ENCODE measurements at places on chromosomes 5 and 9.

DNA sequence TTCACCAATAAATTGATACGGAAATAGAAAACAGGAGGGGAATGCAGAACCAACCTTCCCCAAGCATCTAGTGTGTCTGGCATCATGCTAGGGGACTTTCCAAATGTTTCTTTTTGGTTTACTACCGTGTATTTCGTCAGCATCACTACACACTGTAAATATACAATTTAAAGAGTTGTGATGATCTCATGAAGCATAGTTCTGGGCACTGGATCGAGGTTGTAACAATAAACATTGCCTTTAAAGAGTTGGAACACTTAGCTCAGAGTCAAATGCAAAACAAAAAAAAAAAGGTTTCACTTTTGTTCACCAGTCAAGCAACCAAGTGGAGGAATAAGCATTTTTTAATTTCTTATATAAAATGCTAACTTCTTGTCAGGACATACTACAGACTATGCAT, 2.9 kb upstream of the SCAI start:
- no peak for DNase-seq

DNA sequence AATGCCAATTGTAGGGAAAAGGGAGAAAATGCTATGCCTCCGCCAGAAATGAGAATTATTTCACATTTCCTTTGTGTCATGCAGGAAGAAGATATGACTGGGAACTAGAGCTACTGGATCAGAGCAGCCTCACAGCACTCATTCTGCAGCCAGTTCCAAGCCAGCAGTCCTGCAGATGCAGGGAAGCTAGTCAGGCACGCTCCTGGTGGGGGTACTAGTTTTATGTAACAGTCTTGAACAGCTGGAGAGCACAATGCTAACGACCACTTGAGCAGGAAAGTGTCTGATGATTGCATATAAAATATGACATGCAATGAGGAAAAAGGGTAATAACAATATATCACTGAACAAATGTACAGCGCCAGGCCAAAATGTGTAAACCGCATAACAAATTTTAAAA, 21.7 kb downstream of the CDH10 start:
- DNase-seq = no peak

- no peak for DNase-seq
These were observed 3.1 kb downstream of the LCN1 start for GRCh38 chr9:135524130-135524861.

DNA sequence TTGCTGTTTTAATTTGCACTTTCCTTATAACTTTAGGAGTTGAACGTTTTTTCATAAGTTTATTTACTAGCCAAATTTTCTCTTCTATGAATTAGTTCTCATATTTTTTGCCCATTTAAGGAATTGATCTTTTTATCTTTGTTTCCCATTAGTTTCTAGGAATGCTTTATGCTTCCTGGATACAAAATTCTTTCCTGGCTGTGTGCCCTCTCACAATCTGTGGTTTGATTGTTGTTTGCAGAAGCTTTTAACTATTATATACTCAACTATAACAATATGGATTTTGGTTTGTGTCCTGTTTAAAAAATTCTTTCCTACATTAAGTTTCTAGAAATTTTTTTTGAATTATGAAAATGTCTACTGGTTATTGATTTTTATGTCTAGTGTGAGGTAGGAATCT, 206.3 kb downstream of the CSNK1G3 start:
- DNase-seq = no peak

GRCh38 chr9:135281791-135282737, 194.6 kb downstream of the OLFM1 start:
- peak; percentile 91 for DNase-seq

- DNase-seq = no peak
These were observed 544.5 kb downstream of the CSNK1G3 start for GRCh38 chr5:124056326-124056990.

- no peak for DNase-seq
These were observed 725.2 kb downstream of the BRINP1 start for GRCh38 chr9:118644066-118644465.

GRCh38 chr5:133232435-133232834, 180.6 kb downstream of the HSPA4 start:
- no peak for DNase-seq

DNA sequence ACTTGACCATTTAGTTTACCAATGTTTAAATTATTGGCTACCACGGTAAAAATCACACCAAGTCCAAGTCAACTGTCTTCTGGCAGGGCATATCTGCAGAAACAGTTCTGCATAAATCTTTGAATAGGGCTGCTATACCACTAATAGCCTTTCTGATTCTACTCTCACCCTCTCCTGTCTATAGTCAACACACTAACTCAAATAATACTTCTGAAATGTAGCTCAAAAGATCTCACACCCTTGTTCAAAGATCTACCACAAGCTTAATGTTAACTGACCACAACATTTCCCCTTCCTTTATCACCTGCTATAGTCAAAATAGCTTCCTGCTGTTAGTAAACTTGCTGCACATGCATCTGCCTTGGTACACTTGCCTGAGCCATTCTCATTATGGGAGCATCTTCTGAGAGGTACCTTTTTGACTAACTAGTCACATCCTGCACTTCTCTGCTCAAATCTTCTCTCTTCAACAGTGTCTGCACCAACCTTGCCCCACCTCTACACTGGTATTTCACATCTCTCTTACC, 319.4 kb downstream of the CDH10 start:
- DNase-seq = no peak

DNA sequence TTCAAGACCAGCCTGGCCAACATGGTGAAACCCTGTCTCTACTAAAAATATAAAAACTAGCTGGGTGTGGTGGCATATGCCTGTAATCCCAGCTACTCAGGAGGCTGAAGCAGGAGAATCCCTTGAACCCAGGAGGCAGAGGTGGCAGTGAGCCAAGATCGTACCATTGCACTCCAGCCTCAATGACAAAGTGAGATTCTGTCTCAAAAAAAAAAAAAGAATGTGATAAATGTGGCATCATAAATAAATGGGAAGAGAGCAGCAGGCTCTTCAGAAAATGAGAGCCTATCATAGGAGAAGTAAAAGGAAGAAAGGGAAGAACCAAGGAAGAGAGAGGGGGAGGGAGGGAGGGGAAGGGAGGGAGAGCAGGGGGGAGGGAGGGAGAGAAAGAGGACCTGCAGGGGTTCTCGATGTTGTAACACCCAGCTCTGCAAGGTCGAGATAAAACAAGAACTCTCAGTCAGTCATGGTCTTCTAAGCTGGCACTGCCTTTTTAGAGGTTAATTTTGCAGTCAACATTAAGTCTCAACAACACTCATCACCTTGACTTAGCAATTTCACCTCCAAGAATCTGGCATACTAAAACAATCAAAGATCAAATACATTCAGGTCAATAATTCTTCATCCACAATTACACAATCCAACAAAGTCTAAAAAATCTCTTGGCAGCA, 68.7 kb upstream of the SIMC1 start:
- DNase-seq = no peak

- no peak for DNase-seq
These were observed 1542.2 kb upstream of the CDH9 start for GRCh38 chr5:28580616-28581015.

GRCh38 chr5:27773166-27773565, 734.8 kb upstream of the CDH9 start:
- DNase-seq = no peak

GRCh38 chr5:120014535-120014934, 385.2 kb downstream of the FAM170A start:
- no peak for DNase-seq

DNA sequence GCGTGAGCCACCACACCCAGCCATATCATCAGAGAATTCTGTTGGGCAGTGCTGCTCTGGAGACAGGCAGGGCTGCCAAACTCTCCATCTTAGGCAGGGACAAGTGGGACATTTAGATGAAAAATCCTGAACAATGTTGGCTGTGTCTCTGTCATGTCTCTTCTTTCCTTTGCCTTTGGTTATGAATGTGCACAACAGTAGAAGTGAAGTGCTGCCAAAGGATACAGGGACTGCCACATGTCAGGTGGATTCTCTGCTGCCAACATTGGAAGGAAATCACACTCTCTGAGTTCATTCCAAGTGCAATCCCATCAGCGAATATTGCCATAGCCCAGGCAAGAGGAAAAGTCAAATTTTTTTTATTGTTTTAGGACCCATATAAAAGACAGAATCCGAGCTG, 348.8 kb downstream of the TRPM3 start:
- no peak for DNase-seq

- DNase-seq = no peak
These were observed 56.1 kb downstream of the FGF18 start for GRCh38 chr5:171475596-171475995.

DNA sequence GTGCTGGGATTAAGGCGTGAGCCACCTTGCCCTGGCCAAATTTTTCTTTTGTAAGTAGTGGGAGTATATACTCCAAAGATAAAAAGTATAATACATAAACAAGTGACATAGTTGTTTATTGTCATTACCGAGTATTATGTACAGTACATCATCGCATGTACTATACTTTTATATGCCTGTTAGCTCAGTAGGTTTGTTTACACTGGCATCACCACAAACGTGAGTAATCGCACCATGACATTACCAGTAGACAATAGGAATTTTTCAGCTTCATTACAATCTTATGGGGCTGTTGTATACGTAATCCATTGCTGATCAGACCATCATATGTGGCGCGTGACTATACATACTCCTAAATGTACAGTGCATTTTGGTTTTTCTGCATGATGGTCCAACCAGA, 9.8 kb downstream of the SECISBP2 start:
- DNase-seq = no peak

DNA sequence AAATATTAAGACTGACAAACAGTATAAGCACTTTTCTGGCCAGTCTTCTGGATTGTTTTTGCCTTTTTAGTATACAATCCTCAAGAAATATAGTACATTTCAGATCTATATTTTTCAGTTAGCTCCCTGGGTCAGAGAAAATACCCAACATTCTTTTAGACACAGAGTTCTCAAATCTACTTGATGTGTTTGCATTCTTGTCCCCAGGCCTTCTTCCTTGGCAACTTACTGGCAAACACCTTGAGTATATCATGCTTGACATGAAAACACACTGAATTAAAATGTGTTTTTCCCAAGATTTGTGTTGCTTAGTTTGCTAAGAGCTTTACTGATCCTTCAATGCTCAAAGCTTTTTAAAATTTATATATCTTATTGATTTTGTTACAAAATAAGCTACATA, 1413.1 kb upstream of the CDH9 start:
- no peak for DNase-seq

GRCh38 chr9:114861922-114862605, 56.2 kb upstream of the TNFSF15 start:
- no peak for DNase-seq

DNA sequence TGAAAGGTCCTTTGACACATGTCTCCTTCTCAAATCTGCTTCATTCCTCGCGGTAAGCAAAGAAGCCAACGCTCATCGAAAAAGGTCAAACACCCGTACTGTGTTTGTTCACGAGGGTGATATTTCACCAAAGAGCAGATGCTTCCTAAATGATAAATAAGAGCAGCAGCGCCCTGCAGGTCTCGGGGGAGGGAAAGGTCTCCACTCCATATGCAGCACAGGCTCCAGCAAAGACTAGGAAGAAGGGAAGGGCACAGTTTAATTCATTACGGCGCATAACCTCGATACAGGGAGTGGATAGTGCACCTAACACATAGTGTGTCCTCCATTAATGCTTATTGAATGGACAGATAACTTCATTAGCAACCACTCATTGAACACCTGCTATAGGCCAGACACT, 593.3 kb downstream of the CDK5RAP2 start:
- no peak for DNase-seq

DNA sequence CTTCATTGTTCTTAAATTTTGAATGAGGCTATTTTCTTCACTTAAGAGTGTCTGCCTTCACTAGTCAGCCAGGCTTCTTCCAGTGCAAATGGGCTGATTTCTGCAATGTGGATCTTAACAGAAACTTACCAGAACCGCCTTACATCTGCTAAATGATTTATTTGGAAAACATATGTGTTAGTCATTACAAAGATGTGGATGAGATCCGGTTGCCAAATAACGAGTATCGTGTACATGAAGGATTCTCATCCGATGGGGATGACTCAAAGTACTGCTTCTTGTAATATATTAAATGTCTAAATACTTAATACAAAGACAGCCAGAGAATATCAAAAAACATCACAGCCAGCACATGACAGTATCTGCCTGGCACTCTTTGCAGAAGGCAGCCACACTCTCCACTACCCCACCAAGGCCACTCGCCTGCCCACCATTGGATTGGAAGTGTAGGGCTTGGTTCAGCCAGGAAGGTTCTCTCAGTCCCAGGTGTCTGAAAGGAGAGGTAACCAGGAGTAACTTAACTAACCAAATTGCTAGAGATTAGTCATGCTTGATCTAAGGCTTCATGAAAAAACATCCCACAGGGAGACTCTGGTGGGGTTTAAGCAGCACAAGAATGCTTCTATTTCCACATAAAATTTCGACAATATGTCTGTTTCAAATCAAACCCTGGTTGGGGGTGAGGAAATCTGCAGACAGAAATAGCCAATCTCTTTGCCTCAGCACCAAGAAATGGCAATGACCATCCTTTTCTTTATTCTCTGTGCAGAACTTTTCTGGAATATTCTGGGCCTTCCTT, 174.8 kb downstream of the GADD45G start:
- no peak for DNase-seq

DNA sequence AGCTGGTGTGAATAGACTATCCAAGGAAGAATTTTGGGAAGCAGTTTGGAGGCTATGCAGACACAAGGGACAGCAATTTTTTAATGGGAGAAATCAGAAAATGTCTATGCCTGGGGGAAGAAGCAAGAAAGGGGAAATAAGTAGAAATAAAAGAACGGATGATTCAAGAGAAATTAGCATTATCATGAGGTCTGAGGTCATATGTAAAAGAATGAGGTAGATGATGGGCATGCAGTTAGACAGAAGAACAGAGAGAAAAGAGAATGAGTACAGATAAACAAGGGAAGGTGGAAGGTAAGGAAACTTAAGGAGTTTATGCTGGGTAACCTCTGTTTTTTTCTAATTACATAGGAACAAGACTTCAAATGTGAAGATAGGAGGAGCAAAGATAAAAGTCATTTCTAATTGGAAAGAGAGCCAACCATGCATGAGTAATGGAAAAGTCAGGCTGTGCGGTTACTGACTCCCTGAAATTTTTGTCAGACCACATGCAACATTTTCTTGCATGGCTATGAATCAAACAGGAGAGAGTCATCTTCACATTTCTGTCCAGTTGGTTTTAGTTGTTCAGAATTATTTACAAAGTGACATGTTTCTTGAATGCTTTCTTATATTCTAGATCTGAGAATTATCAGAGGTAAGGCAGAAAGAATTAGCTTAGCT, 101.0 kb upstream of the PIK3R1 start:
- no peak for DNase-seq

GRCh38 chr5:168740092-168740800, 161.1 kb upstream of the PANK3 start:
- no peak for DNase-seq

GRCh38 chr5:59034498-59035186, 451.8 kb downstream of the RAB3C start:
- DNase-seq = no peak

GRCh38 chr9:79946712-79947111, 374.9 kb downstream of the TLE4 start:
- DNase-seq = no peak

- no peak for DNase-seq
These were observed 10.9 kb upstream of the FBXO38 start for GRCh38 chr5:148372893-148373292.

- DNase-seq = no peak
These were observed 70.2 kb upstream of the TUT7 start for GRCh38 chr9:86424251-86424891.
